Fibroblast of pulmonary artery (primary cell): ENCODE measurements at places on chromosomes 7 and 10.

- DNase-seq: no peak
Observed at GRCh38 chr7:55285665-55286064, 79.5 kb upstream of the LANCL2 start.

GRCh38 chr10:23493711-23494110, 54.8 kb downstream of the OTUD1 start:
- no peak for DNase-seq

GRCh38 chr7:79936281-79936983, 198.2 kb upstream of the GNAI1 start:
- peak; percentile 71 for DNase-seq

- DNase-seq: no peak
Observed at GRCh38 chr7:79257959-79258358, 195.5 kb downstream of the MAGI2 start.

DNA sequence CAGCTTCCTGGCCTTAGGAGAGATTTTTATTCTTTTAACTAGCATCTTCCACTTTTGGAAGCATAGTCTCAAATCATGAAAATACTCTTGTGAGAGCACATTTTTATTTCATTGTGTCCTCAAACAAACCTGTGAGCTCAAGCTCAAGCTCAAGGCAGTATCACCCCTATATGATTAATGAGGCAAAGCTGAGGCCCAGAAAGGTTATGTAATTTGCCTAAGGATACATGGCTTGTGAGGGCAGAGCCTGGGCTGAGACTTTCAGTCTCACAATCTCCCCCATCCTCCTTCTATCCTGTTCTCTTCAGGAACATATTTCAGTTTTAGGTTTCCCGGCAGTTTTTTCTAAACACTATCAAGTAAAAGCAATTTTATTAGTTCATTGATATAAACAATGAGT, 359.5 kb downstream of the PTEN start:
- DNase-seq: no peak

- no peak for DNase-seq
Observed at GRCh38 chr10:118955531-118955930, 74.0 kb upstream of the NANOS1 start.

DNA sequence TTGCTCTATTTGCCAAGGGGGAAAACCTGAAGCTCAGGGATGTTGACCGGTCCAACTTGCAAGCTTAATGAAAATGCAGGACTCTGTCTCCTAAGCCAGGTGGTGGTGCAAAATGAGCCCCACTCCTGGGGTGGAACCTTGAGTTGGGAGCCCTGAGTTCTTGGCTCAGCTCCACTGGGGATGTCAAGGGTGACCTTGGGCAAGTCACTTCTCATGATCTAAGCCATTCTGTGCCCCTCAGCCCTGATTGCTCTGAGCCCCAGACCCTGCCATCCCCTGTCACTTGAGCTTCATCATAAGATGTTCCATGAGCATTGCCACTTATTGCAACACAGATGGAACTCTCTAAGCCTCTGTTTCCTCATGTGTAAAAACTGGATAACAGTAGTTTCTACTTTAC, 33.9 kb downstream of the MYL10 start:
- DNase-seq: no peak
